SIG-M5 (cell line): ENCODE measurements at places on chromosomes 2 and 18.

DNA sequence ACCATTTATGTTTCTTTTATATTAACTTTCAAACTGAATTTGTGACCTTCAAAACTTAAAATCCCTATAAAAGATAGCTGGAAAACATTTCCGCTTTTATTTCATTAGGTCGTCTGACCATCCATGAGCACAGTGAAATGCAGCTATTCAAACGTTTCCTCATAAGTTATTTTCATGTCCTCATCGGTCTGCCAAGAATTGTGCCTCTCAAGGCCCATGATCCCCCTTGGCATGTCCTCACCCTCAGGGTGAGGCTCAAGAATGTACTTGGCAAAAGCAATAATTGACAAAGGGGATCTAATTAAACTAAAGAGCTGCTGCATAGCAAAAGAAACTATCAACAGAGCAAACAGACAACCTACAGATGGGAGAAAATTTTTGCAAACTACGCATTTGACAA lies 12.4 kb downstream of the SLC66A2 start:
- no peak for DNase-seq

DNA sequence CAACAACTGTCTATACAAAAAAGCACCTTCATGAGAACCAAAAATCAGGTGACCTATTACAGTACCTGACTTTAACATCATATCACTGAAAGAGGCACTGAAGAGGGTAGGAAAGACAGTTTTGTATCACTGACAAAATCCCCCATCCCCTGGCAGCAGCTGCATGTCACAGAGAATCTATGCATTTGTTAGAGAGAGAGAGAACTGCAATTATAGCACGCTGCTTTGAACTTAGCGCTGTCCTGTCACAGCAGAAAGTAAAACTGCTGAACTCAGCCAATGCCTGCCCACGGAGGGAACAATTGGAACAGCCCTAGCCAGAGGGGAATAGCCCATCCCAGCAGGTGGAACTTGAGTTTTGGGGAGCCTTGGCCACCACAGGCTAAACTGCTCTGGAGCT lies 75.1 kb upstream of the NOL4 start:
- no peak for DNase-seq

DNA sequence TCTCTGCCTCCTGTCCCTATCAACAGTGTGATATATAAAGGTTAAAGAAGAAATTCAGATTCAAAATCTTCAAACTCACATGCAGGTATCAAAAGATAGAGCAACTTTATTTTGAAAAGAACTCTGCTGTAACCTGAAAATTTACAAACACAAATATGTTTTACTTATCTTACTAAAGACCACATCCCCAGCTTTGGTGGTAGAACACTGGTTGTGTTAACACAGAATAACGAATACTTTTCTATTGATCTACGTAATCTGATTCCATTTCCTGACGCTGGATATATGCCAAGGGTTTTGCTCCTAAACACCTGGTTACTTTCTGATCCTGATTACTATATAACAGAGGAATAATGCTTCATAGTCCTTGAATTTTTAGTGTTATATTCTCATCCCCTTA lies 23.1 kb upstream of the SLC39A10 start:
- no peak for DNase-seq

DNA sequence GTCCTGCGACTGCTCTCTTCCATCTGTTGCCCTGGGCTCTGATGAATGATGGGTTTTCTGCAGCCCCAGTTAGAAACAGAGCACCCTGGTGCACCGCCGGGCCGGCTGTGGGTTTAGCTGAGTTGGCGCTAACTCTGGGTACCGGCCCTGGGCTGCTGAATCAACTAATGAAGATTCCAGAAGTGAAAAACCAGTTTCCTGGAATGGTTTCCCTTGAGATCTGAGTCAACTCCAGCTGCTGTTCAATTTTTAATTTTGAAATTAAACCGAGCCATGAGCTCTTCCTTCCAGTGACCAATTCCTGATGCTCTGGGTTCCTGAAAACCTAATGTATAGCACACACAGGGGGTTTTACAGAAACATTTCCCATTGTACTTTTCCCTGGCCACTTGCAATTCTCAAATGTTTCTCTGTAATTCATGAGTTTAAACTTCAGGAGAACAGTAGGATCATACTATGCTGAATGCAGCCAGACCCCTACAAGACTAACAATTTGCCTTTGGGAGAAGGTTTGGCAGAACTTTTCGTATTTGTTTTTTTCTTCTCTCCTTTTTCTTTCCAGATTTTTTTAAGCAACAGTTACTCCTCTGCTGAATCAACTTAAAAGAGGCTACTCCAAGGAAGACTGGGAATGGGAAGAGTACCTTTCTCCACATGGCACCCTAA lies 5.5 kb downstream of the COL6A3 start:
- DNase-seq, result no peak

GRCh38 chr18:34801774-34802173 lies 91.7 kb downstream of the DTNA start:
- DNase-seq, result no peak

DNA sequence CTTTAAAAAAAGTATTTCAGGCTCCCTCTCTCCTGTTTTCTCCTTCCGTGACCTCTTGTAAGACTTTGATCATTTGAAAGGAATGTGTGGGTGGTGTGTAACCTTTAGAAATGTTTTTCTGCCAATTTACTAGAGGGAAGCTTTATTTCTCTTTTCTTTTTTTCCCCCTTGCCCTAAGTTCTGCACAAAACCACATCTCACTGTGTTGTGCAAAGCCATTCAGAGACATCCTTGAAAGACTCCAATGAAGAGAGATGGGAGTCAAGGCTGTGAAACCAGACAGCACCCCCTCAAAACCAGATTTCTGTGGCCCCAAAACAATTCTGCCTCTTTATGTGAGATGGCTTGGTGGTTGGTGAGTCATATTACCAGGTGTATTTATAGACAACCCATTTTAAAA lies 184.6 kb upstream of the ERBB4 start:
- DNase-seq, result no peak

GRCh38 chr18:62196980-62197379 lies 9.9 kb downstream of the RELCH start:
- no peak for DNase-seq

DNA sequence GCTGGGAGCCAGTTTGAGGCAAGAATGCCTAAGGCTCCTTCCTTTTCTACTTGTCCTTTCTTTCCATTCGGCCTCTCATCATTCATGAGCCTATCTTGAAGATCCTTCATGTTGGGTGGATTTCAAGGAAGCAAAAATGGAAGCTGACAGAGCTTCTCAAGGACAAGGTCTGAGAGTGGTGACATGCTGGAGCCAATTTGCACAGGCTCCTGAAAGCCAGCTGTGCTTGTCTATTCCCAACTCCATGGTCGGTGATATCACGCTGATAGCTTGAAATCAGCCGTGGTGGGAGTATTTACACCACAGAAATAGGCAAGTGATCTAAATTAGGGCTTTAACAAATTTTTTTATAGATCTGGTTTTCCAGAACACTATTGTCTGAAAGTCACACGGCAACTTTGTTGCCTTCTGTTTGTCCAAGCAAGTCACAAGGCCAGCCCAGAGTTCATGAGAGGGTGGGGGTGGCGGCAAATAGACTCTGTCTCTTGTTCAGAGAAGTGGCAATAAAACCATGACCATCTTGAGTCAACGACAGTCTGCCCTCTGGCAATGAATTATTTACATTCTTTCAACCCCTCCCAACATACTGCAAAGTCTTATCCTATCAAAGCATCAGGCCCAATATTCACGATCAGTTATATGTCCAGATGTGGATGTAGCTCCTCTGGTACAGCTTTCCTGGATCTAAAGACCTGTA lies 49.9 kb upstream of the SLC35F5 start:
- DNase-seq, result no peak

GRCh38 chr18:48217258-48218250 lies 191.6 kb downstream of the ZBTB7C start:
- no peak for DNase-seq

- no peak for DNase-seq
These were observed 17.7 kb upstream of the NFE2L2 start for GRCh38 chr2:177282181-177282641.

GRCh38 chr18:58891776-58892175 lies 27.1 kb downstream of the ZNF532 start:
- DNase-seq, result no peak

GRCh38 chr18:62715436-62715758 lies at the start of gene PHLPP1:
TSS of gene PHLPP1 (plus strand) at chr18:62715541. CDS start at chr18:62715684, 143 bp downstream.
- no peak for DNase-seq

DNA sequence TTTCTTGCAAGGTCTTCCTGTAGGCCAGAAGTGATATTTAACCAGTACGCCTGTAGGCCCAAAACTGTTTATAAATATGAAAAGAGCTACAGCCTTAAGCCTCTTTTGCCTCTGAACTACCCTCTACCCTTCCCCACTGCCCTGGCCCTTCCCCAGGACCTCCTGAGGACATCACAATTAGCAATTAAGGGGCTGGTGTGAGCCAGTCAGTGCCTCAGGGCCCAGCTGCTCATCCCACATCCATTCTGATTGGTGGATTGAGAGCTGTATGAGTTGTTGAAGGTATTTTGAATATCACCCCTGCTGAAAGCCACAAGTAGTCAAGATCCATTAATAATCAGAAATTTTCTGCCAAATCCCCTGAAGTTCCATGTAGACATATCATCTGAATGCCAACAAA lies 126.3 kb upstream of the TACR1 start:
- DNase-seq, result no peak

- no peak for DNase-seq
These were observed 80.1 kb upstream of the NFATC1 start for GRCh38 chr18:79315596-79315995.

DNA sequence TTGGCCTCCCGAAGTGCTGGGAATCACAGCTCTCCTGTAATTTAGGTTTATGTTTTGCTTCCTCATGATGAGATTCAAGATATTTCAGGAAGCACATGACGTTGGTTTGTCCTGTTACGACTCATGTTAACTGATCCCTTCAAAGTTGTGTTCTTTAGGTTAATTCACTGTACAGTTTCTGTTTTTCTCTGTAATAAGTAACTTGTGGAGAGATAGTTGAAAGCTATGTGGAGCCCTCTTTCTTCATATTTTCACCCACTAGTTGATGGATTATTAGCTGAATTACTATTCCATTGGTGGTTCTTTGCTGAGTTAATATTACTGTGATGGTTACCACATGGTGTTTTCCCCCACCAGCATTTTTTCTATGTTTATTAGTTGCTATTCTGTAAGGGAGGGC lies 18.3 kb upstream of the CHCHD5 start:
- DNase-seq, result no peak

- no peak for DNase-seq
These were observed 684 bp upstream of the ZCCHC2 start for GRCh38 chr18:62522178-62522503.

DNA sequence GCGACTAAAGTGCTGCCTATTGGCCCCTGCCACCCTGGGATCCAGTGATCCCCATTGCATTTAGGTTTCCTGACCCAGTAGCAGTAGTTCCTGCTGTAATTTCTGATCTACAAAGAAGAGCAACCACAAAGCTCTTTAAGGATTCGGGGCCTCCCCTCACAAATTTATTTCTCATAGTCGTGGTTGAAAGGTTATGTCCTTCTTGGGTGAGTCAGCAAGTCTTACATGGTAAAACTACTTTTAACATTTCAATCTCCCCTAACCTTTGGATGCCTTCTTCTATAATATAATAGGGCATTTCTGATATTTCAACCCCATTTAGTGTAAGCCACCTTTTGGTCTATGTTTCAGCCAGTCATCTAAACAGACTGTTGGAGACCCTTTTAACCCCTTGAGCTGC lies 14.9 kb downstream of the PIKFYVE start:
- no peak for DNase-seq

- DNase-seq, result no peak
These were observed 123.1 kb downstream of the CACNB4 start for GRCh38 chr2:151975460-151976414.

DNA sequence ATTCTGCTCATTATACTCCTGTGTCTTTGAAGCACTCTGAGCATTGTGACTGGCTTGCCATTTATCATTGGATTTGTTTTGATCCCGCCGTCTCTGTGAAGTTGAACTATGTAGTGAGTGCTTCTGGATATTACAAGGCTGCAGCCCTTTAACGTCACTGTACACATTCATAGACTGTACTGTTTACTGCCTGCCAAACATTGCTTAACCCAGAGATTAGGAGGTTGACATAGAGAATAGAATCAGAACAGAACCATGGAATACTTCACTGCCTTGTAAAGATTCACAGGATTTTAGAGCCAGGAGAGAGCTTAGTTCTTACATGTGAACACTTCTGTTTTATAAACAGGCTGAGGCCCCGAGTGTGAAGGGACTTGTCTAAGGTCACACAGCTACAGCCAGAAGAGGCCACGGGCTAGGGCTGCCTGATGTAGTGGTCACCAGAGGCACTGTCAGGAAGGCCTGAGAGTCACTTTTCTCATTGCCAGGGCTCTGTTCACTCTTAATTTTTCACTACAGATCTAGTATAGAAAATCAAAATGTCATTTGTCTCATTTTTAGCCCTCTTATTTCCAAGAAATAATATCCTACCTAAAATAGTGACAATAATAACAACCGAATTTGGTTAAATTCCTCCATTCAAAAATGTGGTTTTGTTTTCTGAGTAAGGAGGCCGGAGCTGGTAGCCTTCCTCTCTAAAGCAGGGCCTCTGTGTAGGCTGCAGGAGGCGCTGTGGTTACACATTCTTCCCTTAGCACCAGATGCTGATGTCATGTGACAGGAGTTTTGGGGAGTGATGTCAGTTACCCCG lies 87.9 kb downstream of the UGGT1 start:
- no peak for DNase-seq

GRCh38 chr2:217650229-217650628 lies 352.6 kb downstream of the TNS1 start:
- DNase-seq, result no peak

DNA sequence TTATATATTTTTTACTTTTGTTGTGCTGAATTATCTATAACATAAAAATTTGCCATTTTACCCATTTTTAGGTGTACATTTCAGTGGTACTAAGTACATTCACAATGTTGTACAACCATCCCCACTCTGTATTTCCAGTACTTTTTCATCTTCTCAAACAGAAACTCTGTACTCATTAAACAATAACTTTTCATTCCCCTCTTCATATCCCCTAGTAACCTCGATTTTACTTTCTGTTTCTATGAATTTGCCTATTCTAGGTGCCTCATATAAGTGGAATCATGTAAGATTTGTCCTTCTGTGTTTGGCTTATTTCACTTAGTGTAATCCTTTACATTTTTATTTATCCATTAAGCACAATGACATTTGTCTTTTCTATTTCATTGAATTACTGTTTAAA lies 51.3 kb downstream of the GTF2A1L start:
- no peak for DNase-seq

- no peak for DNase-seq
These were observed 31.3 kb downstream of the LANCL1 start for GRCh38 chr2:210445116-210445707.

DNA sequence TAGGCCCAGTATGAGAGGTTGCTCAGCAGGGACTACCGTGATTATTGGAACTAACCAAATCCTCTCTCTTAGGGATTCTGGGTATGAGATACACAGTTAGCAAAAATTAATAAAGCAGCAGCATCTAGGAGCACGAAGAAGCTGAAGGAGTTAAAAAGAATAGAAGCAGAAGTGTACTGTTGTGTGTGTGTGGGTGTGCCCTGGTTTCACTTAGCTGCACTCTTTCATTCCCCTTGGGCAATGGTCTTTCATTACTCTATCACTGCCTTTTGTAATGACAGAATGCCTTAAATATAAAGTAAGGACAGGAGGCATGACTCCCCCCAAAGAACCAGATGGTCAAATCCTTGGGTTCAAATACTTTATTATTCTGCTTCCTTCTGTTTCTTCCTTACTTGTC lies 115.9 kb upstream of the CD302 start:
- no peak for DNase-seq
